Endothelial cell of umbilical vein (primary cell): ENCODE measurements at places on chromosomes 7 and 10. TPM values are rescaled to one million over a fixed set of nuclear protein-coding genes. Genes with fewer than 3 reads are reported as not detected.

The PPP1R3A gene
- not detected in 2 replicates for total RNA-seq

The GRM3 gene
- not detected in 2 replicates for total RNA-seq

GRCh38 chr7:66743920-66744319 is 3.4 kb downstream of the RABGEF1 start:
- DNase-seq, result no peak

DNA sequence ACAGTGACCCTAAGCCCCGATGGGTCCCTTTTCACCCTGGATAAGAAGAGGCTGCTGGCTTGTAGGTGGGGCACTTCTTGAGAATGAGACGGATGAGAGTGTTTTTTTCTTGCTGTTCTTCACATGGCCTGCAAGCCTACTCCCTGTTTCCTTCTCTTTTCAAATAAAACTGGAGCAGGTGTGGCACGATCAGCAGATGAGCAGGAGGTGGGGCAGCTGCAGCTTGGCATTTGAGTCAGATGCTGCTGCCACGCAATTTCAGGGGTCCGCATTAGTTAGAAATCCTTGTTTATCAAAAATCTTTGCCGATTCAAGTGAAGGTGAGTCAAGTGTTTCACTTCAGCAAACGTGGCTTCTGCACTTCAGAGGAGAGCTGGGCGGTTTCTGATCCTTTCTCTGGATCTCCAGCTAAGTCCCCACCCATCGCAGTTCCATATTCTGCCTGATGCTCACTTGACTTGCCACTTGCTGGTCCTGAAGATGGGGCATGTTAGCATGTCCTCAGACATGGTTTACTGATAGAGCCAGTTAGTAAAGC is 20.8 kb downstream of the WDFY4 start:
- DNase-seq, result no peak

GRCh38 chr10:122748496-122748895 is 48.9 kb upstream of the C10orf120 start:
- DNase-seq, result no peak

The FIGNL1 gene
- 37.2 and 49.3 TPM in 2 replicates for total RNA-seq

The SUGCT gene
- 1.4 and 2.2 TPM in 2 replicates for total RNA-seq

DNA sequence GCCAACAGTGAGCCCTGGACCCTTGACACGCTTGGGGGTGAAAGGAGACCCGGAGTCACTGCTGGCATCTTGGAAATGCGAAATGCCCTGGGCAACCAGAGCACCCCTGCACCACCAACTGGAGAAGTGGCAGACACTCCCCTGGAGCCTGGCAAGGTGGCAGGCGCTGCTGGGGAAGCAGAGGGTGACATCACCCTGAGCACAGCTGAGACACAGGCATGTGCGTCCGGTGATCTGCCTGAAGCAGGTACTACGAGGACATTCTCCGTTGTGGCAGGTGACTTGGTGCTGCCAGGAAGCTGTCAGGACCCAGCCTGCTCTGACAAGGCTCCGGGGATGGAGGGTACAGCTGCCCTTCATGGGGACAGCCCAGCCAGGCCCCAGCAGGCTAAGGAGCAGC is 98.5 kb downstream of the TACC2 start:
- DNase-seq, result no peak

The CALD1 gene
- 307 and 313 TPM in 2 replicates for total RNA-seq

The AKR1C8 gene
- not detected in 2 replicates for total RNA-seq

The FXYD4 gene
- not detected in 2 replicates for total RNA-seq

- no peak for DNase-seq
Measured at GRCh38 chr10:6892864-6893263, 312.8 kb upstream of the PRKCQ start.
